ENCODE measurements at places on chromosomes 13 and 19. TPM values are rescaled to one million over a fixed set of nuclear protein-coding genes. Genes with fewer than 3 reads are reported as not detected.
A peak's percentile ranks its signal among the peaks of the same experiment; 100 is the strongest.

DNA sequence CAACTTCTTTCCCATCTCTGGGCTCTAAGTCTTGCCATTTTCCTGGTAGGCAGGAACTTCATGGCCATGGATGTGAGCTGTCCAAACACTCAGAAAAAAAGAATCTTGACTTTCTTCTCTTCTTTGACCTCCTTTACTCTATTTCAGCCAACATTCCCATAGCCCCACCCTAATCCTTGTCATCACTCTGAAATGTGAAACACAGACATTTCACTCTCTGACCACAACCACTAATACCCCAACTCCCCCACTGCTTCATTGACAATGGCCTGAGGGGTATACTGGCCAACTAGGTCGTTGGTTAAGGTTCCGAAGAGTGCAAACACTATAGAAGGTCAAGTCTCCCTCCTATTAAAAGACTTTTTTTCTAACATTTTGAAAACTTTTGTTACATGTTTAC is 4.7 kb upstream of the CYP2A13 start:
- DNase-seq, result no peak

DNA sequence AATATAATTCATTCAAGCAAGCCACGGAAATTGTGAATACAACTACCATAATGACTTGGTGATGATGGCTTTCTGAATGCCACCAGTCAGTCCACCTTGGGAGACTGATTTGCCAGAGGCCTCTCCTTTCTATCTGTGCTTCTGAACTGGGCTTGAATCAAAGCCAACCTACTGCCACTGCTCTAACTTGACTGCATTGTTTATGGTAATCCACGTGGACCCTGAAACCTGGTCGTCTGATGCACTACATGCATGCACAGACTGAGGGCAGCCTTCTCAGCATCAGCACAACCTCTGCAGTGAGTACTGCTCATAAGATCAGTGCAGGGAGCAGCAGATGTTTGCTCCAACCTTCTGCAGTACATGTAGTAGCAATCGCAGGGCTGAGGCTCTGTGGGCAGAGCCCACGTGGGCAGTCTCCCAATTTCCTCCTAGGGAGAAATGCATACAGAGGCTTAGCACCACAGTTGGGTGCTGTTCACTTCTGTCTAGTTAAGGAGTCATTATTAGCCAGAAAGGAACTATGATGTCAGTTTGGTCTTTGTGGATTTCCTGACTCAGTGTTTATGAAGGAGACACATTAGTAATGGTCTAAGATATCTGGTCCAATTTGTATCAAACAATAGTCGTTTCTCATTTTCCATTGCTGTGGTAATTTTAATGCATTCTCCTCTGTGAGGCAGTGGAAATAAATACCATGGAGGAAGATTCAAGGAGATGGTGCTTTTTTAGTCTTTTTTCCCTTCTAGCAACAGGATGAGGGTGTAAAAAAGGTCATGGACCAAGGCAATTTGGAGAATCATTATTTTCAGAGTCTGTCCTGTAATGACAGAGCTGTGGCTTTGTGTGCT is 82.5 kb downstream of the AKAP11 start:
- no peak for DNase-seq

- peak; percentile 35 for DNase-seq
Observed at GRCh38 chr19:35462476-35462953, 14.5 kb downstream of the FFAR2 start.

The ZNF610 gene
- total RNA-seq, result 1.1 TPM

GRCh38 chr13:75587679-75588078 is 38.1 kb downstream of the UCHL3 start:
- no peak for DNase-seq

DNA sequence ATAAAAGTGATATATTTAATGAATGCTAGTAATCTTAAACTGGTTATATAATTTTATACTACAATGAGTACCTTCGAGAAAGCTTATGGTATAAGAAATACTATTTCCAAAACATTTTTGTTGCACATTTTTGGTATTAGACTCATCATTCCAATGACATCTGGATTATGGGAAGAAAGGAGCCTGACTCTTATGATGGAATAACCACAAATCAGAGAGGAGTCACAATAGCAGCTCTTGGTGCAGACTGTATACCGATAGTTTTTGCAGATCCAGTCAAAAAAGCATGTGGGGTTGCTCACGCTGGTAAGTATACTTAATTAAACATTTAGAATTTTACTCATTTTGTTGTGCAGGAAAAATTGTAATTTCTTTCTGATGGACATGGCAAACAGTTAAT is 3.9 kb downstream of the LACC1 start:
- DNase-seq, result no peak
